ENCODE measurements at places on chromosomes 3 and 15. TPM values are rescaled to one million over a fixed set of nuclear protein-coding genes. Genes with fewer than 3 reads are reported as not detected.

The IL17RD gene
- 31.0 TPM for total RNA-seq

The PYGO1 gene
- total RNA-seq, result 4.9 TPM

DNA sequence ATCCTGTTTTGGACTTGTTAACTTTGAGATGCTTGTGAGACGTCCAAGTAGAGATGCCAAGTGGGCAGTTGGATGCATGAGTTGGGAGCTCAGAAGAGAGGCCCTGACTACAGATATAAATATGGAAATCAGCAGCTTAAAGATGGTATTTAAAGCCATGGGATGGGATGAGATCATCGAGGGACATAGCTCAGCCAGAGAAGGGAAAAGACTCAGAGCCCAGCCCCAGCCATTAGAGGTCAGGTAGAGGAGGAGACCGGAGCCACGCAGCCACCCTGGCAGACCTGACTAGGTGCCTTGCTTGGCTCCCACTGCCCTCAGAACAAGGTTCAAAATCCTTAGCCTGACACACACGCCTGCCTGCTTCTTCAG, 31.1 kb downstream of the ATP2B2 start:
- DNase-seq, result no peak

DNA sequence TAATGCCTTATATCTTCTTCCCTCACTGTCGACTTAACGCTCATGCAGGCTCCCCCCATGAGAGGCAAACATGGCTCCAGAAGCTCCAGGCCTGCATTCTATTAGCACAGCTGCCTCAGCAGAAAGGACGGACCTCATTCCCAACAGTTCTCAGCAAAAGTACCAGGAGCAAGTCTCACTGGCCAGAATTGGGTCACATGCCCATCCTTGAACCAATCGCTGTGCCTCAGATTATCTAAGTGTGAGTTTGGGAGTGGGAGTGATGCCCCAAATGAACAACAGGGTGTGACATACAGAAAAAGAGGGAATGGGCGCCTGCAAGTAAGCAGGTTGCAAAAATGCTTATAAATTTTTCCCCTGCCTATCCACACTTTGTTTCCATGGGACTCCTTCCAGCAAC, 4.3 kb upstream of the RAD18 start:
- DNase-seq, result no peak

DNA sequence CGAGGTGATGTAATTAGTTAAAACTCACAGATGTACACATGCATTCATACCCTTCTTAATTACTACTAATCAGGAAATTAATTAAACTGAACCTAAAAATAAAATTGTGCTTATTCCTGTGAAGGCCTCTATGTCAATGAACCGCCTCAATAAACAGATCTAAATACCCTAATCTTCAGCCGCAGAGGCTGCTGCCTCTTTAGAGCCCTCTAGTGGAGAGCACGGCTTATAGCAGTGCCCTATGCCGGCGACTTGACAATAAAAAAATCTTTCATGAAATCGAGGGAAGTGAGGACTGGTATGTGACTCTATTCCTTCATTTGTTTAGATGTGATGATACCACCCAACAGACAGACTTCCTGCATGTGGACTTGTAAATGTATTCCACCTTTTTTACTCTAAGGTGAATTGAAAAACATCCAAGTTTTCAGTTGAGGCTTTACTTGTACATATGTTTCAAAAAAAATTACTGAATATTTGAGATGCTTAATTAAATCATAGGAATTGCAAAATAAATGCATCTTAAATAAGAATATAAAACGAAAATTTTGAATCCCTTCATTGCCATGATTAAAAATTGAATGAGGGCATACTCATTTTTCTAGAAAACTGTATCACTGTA, 8.3 kb upstream of the EPHA3 start:
- no peak for DNase-seq

GRCh38 chr3:120595788-120596115, 384 bp upstream of the NDUFB4 start:
- no peak for DNase-seq

DNA sequence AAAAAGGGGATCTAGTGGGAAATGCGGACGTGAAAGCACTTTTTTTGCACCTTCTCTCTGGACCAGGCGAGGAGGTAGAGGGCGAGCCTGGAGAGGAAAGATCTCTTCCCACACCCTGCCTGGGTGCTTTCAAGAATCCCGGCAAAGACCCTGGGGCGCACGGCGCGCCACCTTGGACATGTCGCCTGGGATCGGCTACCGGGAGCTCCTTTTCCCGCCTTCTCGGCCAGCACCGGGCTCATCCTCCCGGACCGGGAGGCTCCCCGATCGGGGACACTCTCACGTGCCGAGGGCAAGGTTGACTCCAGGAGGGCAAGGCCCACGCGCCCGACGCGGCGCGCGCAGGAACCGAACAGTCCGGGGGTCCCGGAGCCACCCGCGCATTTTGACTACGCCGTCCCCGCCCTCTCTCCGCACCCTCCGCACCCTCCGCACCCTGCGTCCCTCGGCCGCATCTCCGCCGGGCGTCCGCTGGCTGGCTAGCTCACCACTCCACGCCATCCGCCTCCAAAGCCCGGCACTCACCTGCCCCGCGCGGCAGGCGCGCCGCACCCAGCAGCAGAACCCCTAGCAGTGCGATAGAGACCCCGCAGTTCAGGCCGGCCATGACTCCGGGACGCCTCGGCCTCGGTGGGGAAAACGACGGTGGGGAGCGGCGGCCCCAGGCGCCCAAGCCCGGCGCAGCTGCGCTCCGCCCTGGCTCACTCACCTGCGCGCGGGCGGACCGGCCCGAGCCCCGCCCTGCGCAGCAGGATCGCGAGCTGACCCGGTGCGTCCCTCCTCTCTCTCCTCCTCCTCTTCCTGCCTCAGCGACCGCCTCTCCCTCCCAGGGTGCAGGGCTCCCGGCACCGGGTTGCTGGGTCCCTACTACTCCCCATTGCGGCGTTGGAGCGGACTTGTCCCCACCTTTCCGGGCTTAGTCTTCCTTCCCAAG, at the start of gene CDCP1:
Gene CDCP1, minus strand, starts transcription at position 698 of the 934 bp plus-strand sequence. Its CDS starts 91 bp downstream, at position 607.
- no peak for DNase-seq

DNA sequence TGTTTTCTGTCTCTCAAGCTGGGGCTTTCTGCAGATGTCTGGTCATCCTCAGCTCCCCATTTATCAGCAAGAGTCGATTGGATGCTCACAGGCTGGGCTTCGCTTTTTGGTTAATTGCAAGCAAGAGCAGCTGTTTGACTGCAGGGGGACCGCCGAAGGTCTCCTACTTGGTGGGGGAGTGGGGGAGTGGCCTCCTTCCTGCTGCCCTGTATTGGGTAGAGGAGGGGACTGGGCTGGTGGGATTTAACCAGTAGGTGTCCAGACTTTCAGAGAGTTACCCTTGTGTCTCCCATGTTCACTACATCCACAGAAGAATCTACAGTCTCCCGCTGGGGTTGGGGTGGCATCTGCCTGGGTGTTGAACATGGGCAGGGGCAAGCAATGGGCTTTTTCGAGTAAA, 78.7 kb downstream of the PLXNA1 start:
- DNase-seq, result no peak

DNA sequence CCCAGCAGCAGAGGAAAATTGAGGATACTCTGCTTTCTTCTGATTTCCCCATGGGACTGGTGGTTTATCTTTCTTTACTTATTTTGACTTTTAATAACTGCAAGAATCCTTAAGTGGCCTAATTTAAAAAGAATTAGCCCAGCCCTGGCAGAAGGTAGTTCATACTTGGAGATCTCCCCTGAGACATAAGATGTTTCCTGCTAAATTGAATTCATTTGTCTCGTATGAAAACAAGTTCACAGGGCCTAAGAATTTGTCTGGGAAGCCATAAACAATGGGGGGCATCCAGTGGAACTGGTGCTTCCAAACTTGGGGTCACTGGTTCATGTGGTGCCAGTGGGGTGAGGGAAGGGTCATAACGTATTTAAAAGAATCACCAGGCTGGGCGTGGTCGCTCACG, 283.1 kb upstream of the RASGRP1 start:
- no peak for DNase-seq

DNA sequence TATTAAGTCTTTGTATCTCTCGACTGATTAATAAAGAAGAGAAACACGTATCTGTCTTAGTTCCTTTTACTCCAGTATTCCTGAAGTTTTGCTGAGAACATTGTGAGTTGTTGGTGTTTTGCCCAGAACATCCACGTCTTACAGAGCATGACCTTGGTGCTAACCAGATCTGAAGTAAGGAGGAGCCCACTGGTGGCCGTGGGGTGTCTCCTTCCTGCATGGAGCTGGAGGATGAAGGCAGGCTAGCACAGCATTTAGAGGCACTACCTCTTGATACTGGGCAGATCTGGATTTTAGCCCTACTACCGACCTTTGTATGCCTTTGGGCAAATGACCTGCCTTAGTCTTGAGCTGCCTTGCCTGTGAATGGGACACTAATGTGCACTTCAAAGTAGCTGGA, 28.9 kb upstream of the ESYT3 start:
- DNase-seq, result no peak

DNA sequence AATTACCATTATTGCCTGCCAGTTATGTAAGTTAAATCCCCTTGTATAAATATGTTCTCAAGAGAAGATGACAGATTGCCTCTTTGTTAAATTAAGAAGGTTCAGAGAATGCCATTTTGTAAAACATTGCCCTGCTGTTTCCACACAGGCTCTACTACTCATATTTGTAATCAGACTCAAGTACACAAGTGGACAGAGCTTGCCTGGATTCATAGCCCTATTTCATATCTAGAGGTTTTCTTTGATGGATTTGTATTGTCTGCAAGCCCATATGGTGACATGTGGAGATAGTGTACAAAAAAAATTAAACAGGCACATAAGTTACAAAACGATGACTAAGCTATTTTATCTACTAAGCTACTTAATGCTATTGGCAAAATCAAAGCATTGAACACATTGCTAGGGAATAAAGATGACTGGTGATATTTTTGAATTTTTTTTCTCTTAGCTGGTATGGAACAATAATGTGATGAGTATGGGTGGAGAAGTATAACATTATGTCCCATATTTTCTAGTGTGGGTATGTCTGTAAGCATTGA, 1286.6 kb upstream of the ALCAM start:
- DNase-seq, result no peak

- no peak for DNase-seq
Observed at GRCh38 chr3:33636125-33636850, 81.8 kb downstream of the CLASP2 start.

DNA sequence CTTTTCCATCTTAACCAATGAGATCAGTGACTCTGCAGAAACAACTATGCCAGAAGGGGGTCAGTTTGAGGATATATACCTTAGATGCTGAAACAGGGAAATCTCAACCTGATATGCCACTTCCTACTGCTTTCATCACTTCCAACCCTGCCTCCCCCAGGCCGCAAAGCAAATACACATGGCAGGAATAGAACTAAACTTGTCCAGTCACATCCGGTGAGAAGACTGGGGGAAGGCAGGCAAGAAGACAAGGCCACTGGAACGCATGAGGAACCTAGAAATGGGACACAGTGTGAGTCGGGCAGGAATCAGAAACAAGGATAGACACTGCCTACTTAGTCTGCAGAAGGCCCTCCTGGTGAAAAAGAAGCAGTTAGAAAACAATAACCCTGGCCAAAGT, 90.6 kb downstream of the MYO5A start:
- no peak for DNase-seq
